ENCODE measurements at places on chromosomes 13 and 19.

GRCh38 chr19:40453151-40453735 lies 9.1 kb upstream of the SERTAD3 start:
- DNase-seq: no peak

DNA sequence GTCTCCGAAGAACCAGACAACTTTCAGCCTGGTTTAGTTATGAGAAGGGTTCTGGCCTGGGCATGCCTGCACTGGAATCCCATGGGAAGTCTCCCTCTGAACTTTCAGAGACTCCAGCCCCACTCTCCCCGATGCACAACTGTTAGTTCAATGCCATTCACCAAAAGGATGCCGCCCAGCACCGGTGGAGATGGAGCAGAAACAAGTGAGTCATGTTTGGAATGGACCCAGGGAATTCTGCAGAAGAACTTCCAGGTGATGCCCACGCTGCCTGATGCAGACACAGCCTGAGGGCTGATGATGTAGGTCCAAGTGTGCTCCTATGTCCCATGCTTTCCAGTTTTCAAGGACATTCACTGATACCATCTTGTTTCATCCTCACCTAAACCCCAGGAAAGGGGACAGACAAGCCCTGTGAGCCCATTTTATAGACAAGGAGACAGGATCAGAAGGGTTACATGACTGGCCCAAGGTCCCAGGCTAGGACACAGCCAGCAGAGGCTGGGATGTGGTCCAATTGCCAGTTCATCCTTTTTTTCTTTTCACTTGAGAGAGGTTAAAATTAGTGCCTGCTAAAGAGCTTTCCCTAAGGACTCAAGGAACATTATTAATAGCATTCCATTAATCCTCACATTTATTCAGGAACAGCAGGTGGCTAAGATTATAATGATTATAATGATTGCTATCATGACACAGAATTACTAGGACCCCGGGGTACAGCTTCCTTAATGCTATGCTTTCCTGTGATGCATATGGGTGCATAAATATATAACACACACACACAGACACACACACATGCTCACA lies 39.5 kb downstream of the SIAH3 start:
- DNase-seq: no peak

DNA sequence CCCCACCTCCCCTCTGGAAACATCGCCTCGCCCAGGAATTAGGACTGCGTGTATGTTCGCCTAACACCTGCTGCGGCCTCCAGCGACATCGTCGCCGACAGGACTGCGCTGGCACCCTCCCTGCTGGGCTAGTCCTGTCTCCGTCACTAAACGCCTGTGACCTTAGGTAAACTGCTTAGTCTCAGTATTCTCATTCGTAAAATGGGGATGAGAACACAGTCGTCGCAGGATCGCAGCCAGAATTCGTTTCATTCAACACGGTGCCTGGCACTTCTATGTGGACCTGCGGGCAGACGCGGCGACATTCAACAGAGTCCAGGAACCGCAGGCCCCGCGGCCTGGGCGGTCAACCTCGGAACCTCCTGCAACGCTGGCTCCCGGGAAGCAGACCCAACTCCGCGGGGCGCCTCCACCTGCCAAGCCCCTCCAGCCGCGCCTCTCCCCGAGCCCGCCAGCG lies 485 bp downstream of the CRYL1 start:
- DNase-seq: no peak

DNA sequence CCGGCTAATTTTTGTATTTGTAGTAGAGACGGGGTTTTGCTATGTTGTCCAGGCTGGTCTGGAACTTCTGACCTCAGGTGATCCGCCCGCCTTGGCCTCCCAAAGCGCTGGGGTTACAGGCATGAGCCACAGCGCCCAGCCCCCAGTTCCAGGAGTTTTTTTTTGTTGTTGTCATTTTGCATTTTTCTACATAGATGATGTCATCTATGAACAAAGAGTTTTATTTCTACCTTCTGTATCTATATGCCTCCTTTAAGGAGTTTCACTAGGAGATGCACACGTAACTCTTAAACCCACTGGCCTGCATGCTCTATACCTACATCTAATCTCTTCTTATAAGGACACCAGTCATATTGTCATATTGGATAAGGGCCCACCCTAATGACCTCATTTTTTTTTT lies 4.8 kb downstream of the DHDH start:
- DNase-seq: no peak

DNA sequence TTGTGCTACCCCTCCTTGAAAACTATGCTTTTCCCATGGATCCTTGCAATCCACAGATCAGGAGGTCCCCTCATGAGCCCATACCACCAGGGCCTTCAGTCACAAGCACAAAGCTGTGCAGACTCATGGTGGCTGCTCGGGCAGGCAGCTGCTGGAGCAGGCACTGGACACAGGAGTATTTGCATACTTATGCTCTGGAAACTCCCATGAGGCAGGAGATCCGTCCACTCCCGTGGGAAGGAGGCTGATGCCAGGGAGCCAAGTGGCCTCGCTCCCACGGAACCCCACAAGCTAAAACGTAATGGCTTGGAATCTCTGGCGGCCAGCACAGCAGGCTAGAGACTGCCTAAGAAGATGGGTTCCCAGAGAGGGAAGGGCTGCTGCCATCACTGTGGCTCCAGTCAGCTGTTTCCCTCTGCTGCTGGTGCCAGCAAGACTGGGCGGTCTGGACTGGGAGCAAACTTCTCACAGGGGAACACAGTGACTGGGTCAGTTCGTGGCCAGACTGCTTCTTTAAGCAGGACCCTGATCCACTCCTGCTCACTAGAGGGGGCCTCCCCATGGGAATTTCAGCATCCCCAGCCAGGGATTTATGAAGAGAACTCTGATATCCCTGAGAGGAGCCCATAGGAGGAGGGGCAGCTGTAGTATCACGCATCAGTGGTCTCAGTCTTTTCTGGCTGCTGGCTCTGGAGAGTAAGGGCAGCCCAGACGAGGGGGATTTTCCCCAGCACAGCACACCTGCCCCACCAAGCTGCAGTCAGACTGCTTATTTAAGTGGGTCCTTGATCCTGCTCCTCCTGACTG lies 370.3 kb upstream of the ATXN8OS start:
- no peak for DNase-seq

GRCh38 chr13:71291842-71292146 lies 575.2 kb downstream of the DACH1 start:
- no peak for DNase-seq

DNA sequence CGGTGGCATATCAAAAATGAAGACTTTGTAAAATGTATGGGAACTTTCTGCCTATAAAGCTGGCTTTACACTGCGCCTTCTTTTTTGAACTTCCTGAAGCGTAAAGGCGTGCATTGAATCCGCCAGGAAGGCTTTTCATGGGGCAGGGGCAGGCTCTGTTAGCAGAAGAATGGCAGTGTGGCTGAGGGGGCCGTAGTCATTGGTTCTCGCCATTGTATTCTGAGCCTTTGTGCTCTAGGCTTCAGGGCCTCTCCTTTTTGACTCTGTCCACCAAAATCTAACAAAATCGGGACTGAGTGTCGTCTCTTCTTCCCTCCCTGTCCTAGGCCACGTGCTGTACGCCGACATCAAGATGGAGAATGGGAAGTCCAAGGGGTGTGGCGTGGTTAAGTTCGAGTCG lies 14.1 kb downstream of the PRAM1 start:
- no peak for DNase-seq

DNA sequence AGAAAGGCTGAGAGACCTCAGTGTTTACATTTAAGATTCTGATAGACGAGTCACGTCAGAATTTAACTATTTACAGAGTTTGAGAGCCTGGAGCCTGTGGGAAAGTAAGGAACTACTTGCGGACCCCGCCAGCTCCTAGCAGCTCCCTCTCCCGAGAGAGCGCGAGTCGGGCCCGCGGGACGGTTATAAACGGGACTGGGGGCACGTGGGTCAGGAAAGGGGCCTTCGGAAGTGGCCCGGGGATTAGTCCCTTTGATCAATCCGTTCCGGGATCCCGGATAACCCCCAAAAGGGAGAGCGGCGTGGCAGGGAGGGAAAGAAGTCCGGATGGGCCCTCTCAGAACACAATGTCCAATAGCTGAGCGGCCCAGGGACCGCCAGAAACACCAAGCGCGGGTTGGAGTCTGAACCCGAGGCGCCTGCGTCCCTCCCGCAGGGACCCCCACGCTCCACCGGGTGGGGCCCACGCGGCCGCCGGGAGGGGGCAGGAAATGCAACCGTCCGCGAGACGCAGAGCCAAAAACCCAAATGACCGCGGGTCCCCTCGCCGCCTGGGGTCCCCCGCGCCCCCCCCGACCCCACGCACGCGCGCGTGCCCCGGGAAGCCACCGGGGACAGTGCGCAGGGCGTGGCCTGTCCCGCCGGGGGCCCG lies 3.6 kb downstream of the ZIC5 start:
- no peak for DNase-seq

DNA sequence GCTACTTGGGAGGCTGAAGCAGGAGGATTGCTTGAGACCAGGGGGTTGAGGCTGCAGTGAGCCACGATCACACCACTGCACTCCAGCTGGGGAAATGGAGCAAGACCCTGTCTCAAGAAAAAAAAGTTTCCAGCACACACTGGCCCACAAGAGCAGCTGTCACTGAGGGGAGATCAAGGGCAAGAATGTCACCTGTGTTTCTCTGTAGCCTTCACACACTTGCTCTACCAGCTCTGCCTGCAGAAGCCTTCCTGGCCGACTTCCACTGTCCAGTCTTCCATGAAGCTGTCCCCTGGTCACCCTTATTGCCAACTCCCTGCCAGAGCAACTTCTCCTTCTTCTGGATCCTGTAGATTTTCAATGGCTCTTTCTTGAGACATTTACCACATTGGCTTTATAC lies 158.0 kb downstream of the KCTD15 start:
- no peak for DNase-seq

DNA sequence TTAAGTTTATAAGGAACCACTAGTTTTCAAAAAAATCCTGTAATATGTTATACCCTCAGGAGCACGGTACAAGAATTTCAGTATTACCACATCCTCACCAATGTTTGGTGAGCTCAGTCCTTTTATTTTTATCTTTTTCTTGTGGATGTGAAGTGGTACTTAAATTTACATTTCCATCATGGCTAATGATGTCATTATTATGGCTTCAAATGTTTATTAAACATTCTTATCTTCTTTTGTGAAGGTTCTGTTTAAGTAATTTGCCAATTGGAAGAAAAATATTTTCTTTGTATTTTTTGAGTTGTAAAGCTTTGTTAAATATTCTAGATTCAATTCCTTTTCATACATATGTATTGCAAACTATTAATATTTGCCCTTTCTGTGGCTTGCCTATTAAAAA lies 291.0 kb downstream of the ENOX1 start:
- no peak for DNase-seq

DNA sequence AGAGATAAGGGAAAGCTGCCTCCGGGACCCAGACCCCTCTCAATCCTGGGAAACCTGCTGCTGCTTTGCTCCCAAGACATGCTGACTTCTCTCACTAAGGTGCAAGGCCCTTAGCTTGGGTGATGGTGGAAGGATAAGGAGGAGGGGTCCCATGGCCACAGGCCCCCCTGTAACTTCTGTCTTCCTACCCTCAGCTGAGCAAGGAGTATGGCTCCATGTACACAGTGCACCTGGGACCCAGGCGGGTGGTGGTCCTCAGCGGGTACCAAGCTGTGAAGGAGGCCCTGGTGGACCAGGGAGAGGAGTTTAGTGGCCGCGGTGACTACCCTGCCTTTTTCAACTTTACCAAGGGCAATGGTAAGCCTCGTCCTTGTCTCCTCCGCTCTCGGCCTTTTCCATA lies 2.0 kb downstream of the CYP2F1 start:
- DNase-seq: no peak

DNA sequence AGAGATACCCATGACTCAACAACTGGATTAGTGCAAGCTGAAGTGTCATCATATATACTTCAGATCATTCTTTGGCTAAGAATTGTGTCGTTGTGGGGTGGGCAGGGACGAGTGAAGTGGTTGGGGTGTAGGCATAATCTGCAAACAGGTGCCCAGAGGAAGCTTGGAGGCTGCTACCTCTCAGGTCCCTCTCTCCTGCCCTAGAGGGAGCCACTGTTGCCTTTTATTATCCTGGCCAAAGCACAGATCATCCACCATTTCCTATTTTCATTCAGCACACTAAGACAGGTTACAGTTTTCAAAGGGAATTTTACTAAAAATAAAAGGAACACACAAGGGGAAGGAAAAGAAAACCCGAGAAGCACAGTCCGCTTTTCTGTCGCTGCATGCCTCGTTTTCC lies 126.6 kb downstream of the HS6ST3 start:
- no peak for DNase-seq

DNA sequence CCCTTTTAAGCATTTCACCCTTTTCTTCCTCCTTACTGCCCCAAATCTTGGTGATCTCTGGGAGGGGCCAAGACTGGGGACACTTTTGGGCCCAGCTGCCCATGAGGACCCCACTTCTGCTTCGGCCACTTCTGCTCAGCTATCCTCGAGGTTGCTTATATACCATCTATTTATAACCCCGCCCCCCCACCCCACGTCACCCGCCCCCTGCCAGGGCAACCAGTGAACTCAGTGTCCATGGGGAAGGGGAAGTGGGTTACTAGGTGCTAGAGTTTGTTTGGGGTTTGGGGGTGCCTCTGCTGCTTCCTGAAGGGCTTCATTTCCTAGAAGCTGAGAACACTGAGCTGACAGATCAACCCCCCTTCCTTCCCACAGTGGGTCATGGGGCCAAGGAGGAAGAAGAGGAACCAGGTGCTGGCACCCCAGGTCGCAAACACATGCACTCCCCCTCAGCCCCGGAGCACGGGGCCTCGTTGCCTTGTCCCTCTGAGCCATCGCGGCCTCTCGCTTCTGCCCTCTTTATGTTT lies 6.1 kb upstream of the ADGRE5 start:
- DNase-seq: peak; percentile 46

GRCh38 chr19:1883784-1884183 lies 1.5 kb downstream of the ABHD17A start:
- no peak for DNase-seq

- no peak for DNase-seq
These were observed 7.6 kb downstream of the MBD3L2B start for GRCh38 chr19:7013678-7014077.

GRCh38 chr13:113299951-113300350 lies 2.9 kb downstream of the LAMP1 start:
- no peak for DNase-seq

GRCh38 chr19:5394551-5395505 lies 54.2 kb upstream of the PTPRS start:
- no peak for DNase-seq

DNA sequence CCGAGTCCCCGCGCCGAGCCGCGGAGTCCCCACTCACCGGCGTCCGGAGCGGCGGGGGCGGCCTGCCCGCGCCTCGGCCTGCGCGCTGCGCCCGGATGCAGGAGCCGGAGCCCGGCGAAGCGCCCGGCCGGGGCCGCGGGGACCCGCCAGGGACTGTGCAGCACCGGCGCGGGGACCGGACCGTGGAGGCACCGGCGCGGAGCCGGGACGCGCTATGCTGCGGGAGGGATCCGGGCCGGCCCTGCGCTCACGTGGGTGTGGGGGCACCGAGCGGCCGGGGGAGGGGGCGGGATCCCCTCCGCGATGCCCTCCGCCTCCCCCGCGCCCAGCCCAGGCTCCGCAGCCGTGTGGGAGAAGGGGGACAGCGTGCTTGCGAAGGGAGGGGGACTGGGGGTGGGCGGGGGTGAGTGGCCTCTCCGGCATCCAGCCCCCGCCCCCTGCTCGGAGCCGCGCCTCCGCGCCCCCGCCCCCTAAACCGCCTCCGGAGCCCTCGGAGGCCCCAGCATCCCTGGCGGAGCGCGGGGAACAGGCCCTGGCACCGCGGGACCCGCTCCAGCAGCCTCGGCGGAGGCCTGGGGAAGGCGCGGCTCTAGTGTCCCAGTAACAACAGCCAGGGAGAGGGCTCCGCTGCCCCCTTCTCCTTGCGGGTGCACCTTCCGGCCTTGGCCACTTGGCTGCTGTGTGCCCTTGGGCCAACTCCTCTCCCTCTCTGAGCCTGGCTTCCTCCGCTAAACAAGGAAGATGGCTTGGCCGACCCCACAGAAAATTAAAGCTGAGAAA lies at the start of gene SLC1A6:
TSS of gene SLC1A6 (minus strand) at position 389 of the 780 bp plus-strand sequence. CDS start 6,954 bp downstream, outside the sequence.
- no peak for DNase-seq

All from activated CD8-positive, alpha-beta memory T cell treated with anti-CD3 and anti-CD28 coated beads for 1 hour (primary cell).